ENCODE measurements at places on chromosomes 5 and 9.

DNA sequence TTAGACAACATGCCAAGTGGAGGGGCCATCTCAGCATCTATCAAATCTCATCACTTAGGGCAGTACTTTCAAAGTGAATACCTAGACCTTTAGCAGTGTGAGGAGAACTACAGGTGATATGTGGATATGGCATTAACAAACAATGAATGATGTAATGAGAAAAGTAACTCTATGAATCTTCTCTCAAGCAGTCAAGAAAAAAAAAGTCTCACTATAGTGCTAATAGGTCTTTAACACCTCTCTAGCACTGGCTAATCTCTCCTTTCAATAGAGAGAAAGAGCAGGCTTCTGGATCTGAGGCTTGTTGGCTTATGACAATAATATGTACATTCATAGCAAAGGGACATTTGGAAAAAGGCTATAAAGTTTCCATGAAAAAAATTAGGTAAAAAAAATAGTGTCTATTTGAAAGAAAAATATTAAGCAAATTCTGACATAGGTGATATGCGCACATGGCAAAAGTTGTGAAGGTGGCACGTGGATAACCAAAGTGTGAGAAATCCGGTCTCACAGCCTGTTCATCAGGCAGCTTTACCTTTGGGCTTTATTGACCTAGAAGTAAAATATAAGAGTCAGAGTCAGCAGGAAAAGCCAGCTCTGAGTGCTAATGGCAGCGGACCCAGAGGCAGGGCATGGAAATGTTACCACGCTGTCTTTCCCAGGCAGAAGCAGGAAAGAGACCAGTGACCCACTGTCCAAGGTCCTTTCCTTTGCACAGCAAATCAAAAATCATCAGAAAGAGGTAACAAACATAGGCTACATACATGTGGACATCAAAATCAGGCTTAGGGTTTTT, 203.4 kb downstream of the EFNA5 start:
- no peak for DNase-seq

DNA sequence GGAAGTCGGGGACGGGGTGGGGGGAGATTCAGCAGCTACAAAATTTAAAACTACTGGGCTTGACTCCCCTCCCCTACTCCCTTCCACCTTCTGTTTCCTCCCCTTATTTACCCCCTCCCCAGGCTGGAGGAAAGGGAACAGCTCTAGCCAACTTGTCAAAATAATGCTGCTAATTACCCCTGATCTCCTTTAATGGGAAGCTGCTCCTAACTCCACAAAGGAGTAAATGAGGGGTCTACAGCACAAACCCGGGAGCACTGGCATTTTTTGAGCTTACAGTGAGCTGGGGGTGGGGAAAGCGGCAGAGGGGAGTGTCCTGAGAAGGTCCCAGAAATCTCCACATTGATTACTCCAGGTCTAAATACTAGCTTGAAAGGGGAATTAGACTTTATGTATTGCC, 3.1 kb downstream of the PTCH1 start:
- DNase-seq = no peak

- DNase-seq = no peak
Measured at GRCh38 chr9:21104787-21105186, 27.0 kb upstream of the IFNB1 start.

- DNase-seq = no peak
Measured at GRCh38 chr5:123209502-123210027, 120.5 kb downstream of the PRDM6 start.

DNA sequence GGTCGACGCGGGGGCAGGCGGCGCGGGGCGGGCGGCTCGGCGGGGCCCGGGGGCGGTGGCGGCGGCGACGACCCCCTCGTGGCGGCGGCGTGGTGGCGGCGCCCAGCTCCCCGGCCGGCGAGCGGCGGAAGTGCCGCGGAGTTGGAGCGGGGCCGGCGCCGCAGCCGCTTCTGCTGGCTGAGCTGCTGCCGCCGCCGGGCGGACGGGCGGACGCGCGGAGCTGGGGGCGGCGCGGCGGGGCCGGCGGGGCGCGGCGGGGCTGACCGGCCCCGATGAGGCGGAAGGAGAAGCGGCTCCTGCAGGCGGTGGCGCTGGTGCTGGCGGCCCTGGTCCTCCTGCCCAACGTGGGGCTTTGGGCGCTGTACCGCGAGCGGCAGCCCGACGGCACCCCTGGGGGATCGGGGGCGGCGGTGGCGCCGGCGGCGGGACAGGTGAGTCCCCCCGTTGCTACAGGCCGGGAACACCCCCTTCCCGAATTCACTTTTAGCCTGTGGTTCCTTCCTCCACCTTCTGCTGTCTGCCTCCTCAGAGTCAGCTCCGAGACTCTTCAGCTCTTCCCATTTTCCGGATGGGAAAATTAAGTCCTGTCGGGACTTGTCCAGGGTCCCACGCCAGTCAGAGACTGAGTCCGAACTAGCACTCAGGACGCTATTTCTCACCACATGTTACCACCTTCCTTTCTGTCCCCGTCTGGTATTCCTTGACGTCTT, at the start of gene GALNT10:
Gene GALNT10, plus strand, starts transcription at position 139 of the 710 bp plus-strand sequence. Its CDS starts 134 bp downstream, at position 273.
- peak; percentile 61 for DNase-seq

DNA sequence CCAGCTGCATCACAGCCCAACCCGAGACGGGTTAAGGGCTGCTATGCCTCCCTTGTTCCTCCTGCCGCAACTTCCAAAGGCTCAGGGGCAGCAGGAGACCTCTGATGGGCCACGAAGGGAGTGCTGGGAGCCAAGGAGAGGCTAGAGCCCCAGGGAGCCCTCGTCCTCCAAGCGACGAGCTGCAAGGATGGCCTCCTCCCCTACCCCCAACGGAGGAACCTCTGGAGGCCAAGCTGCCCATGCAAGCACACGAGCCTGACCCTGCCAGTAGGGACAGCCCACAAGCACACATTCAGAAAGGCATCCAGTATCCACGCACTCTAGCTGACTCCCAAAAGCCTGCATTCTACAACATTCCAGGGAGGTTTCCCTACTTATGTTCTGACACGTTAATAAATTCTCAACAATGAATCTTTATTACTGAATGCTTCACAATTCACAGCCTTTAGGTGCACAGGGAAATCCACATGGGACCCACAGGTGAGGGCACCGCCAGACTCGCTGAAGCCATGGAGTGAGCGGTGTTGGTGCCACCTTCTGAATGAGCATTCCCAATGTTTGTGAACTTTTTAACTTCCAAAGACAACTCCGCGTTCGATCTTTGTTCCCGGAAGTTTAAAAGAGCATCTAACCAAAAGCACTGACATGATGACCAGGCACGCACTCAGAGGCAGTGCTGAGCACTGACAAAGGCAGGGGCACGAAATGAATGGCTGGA, 28.7 kb downstream of the IPPK start:
- DNase-seq = no peak

- DNase-seq = no peak
Measured at GRCh38 chr9:108569624-108570023, 286.2 kb downstream of the ACTL7B start.

GRCh38 chr5:453725-454481, 10.9 kb downstream of the EXOC3 start:
- DNase-seq = no peak

DNA sequence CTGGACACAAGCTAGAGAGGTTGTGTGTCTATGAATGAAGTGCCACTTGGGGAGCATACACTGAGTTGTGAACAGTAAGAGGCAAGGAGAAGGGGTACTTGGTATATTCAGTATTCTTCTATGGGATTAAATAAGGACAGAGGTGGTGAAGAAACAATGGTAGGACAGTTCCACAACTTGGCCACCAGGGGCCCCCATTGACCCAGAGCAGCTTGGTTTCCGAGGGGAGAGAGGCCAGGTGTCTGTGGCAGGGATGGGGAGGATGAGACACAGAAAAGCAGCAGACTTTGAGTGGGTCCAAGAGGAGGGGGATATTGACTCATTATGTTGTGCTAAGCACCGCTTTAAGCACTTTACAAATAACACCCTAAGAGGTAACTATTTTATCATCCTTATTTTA, 220.6 kb downstream of the MELK start:
- no peak for DNase-seq

GRCh38 chr5:74810915-74811314, 43.9 kb downstream of the NSA2 start:
- DNase-seq = no peak

DNA sequence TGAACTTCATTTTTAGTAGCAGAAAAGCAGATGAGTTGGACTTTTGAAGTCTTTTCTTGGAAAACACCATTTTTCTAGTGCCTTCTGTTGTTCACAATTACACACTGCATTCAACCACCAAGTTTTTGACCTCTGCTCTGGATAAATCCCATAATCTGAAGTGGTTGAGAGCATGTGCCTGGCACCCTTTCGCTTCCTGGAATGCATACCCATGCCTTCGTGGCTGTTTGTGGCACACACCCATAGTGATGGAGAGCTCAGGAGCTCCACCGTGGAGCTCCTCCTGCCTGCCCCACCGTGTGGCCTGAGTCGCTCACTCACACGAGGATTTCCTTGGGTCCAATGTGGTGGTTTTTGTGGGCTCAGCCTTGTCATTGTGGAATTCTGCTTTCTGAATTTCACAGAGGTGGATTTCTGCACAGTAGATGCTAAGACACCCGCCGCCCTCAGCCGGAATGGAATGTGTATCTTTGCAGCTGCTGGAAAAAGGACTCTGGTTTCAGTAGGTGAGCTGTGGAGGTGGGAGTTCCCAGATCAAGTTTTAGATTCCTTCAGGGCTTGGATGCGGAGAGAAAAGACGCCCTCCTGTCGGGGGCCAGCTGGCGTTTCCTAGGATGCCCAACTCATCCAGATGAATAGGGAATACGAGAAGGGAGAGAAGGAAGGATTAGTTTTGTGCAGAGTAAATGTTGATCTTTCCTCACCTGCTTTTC, 500.4 kb downstream of the IRX1 start:
- no peak for DNase-seq

GRCh38 chr9:132087438-132088030, 7.9 kb upstream of the MED27 start:
- DNase-seq = no peak

- no peak for DNase-seq
Measured at GRCh38 chr5:17415321-17415758, 82.7 kb upstream of the TAF11L2 start.

GRCh38 chr5:133596049-133596448, 16.3 kb downstream of the FSTL4 start:
- no peak for DNase-seq

GRCh38 chr5:168165221-168165914, 126.1 kb upstream of the WWC1 start:
- DNase-seq = no peak

GRCh38 chr9:16133032-16133431, 580.2 kb downstream of the CCDC171 start:
- DNase-seq = no peak

DNA sequence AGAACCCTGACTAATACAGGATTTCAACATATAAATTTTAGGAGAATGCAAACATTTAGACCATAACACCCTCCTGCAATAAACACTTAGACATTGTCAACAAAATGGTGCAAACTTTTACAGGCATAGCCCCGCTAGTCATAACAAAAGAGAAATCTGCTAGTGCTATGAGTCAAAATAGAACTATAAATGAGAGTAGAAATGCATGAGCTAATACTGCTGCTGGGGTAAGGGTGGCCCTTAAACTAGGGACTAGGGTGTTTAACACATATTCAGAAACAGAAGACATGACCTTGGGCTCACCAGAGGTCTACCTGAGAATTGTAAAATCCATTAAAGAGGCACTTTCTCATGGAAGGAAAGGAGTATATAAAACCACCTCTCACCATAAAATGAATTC, 131.6 kb downstream of the TLR4 start:
- DNase-seq = no peak

GRCh38 chr5:157520911-157521703, 54.5 kb downstream of the ADAM19 start:
- no peak for DNase-seq

- no peak for DNase-seq
Measured at GRCh38 chr5:96780626-96781025, 27.1 kb downstream of the ERAP1 start.

GRCh38 chr5:57002959-57003485, 51.1 kb upstream of the MIER3 start:
- no peak for DNase-seq

GRCh38 chr9:22622815-22623214, 176.2 kb downstream of the DMRTA1 start:
- DNase-seq = no peak

GRCh38 chr5:86626149-86626548, 8.4 kb downstream of the COX7C start:
- DNase-seq = no peak

- no peak for DNase-seq
Measured at GRCh38 chr9:33346564-33346963, 55.8 kb downstream of the AQP7 start.

- DNase-seq = no peak
Measured at GRCh38 chr9:86902586-86902985, 44.7 kb downstream of the GAS1 start.

GRCh38 chr9:19028835-19029451, 4.1 kb downstream of the SAXO1 start:
- DNase-seq = no peak

- no peak for DNase-seq
Measured at GRCh38 chr5:83256091-83256780, 178.9 kb downstream of the XRCC4 start.

DNA sequence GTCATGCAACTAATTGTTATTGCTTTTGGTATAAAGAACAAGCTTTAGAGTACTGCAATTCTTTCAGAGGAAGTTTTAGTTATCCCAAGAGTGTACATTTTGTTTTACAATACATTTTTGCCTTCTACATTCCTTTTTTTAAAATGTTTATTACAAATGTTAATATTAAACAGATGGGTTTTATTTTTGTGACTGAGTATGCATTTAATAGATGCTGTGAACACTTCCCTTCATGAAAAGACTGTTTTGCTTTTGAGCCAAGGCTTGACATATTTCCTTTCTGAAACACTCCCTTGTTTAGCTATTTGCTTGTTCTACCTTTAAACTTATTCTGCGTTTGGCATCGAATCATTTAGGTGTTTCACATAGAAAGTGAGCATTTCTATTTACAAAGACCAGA, 14.8 kb upstream of the ZNF474 start:
- no peak for DNase-seq

GRCh38 chr9:93597871-93598646, 21.7 kb downstream of the PHF2 start:
- no peak for DNase-seq

GRCh38 chr9:113922160-113922559, 46.1 kb downstream of the ZNF618 start:
- no peak for DNase-seq

DNA sequence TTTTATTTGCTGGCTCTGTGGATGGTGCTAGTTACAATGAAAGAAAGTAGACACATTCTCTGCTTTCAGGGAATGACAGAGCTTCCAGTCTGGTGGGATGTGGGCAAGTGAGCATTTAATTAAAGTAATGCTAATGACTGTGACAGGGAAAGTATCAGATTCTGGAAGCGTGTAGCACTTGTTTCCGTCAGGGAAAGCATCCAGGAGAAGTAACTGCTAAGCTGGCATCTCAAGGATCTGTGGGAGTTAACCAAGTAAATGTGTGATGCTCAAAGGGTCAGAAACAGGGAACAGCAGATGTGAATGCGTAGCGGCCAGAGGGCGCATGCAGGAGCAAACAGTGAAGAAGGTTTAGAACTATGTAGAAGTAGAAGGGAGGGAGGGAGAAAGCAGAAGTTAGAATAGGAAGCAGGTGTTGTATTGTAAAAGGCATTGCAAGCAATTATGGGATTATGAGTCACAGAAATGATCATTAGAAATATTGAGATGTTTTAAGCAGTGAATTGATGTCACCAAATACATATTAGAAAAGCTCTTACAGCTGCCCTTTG, 12.2 kb downstream of the KLHL9 start:
- no peak for DNase-seq

GRCh38 chr5:153625826-153626354, 135.4 kb downstream of the GRIA1 start:
- no peak for DNase-seq

GRCh38 chr5:126016256-126016655, 407.0 kb upstream of the GRAMD2B start:
- no peak for DNase-seq

Data from SW 1271 (cell line).